ENCODE measurements at places on chromosomes 7 and 10.

DNA sequence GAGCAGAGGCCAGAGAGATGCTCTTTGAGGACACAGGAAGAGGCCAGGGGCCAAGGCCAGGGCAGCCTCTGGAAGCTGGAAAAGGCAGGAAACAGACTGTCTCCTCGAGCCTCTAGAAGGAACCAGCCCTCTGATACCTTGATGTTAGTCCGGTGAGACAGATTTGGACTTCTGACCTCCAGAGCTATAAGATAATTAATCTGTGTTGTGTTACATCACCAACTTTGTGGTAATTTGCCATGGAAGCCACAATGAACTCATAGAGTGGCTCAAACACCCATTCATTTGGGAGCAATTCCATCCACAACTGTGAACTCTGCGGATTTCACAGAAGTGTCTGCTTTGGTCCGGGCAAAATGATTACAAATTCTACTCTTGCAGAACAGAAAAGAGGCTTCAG is 48.7 kb downstream of the OAT start:
- DNase-seq: no peak

- no peak for DNase-seq
These were observed 58.5 kb downstream of the CADPS2 start for GRCh38 chr7:122827763-122828162.

DNA sequence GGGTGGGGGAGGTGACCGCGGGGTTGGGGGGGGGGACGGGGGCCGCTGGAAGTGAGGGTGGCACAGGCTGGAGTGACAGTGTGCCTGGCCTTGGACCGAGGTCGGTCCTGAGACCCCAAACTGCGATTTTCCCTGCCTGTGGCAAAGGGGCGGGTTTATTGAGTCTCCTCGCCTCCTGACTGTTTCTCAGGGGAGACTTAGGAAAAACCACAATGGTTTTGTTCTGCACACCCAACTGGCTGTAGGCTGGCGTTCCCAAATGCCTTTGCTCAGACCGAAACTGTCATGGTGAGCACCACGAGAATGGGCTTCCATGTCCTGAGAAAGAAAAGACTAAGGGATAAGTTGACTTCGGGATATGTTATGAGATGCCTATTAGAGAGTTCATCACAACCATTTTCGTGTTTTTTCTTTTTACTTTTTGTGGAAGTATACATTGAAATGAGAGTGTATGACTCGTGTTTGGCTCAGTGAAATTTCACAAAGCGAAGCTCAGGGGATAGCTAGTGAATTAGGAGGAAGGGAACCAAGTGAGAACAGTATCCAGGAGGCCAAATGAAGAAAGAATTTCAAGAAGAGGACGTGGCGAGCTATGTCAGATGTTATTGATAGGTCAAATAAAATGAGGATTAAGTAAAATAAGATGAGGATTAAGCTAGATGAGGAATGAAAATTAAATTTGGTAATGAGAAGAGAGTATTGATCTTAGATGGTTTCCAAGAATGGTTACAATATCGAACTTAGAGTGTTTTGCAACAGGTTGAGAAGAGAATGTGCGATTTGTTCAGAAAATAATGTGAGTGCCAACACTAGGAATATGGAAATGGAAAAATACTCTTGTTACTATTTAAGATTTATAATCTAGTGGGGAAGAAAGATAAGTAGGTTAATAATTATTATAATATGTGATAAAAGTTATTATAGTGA is 918 bp downstream of the NET1 start:
- DNase-seq: no peak

DNA sequence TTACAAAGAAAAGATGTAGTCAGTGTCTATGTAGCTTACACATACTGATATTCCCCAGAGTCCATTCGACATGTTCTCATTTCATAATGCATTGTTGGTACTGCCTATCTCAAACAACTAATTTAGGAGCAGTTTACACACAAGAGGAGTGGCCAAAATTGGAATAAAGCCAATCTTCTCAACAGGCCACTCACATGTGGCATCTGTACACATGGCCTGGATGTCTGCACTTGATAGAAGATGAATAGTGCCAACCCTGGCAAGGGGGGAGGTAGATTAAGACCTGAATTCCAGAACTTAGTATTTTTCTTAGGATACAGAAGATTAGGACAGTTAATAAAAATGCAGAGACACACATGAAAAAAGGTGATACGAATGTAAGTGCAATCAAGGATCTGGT is 125.3 kb upstream of the STARD3NL start:
- no peak for DNase-seq

GRCh38 chr7:69696054-69696591 is 97.8 kb downstream of the AUTS2 start:
- DNase-seq: no peak

- no peak for DNase-seq
These were observed 107.8 kb downstream of the CYP26A1 start for GRCh38 chr10:93181271-93182048.

DNA sequence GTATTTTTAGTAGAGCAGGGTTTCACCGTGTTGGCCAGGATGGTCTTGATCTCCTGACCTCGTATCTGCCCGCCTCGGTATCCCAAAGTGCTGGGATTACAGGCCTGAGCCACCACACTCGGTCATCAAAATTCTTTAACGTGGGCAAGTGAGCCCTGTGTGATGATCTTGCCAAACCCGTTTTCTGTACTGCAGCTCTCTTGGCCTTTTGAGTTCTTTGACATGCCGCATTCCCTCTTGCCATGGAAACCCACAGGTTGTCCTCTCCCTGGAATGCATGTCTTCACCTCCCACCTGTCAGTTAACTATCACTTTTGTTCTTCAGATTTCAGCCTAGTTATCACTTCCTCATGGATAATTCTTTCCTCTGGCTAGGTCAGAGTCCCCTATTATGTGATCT is 5.0 kb downstream of the NUP205 start:
- no peak for DNase-seq

- no peak for DNase-seq
These were observed 21.0 kb upstream of the FRAT2 start for GRCh38 chr10:97355571-97355975.

DNA sequence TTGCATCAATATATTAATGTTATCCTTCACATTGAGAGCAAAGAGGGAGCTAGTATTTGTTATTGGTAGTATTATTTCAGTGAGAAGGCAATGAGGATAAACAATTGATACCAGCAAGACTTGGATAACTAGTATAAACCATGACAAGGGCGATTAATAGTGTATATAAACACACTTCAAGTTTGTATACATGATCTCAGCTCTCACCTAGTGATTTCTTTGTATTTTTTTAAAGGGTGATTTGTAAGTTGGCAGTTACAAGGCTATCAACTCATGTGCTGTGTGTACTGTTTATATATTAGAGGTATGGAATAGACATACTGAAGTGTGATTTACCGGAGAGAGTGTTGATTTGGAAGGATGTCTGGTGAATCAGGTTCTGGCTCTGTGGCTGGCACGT is 88.0 kb downstream of the SNX10 start:
- no peak for DNase-seq

DNA sequence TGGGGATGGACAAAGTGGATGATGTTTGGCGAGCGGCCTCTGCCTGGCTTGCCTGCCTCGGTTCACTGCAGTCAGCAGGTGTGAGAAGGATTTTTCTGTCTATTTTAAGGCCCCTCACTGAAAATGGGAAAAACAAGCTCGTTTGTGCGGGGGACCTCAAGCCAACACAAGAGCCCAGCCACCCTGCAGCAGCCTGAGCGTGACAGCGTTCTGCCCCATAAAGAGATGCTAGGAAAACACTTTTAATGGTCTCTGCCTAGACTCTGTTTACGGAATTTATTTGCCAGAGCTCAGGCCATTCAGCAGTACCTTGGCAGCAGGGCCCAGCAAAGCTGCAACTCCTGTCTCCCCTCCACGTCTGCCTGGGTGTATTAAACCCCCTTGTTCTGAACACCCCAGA is 131.7 kb downstream of the GRK5 start:
- no peak for DNase-seq

DNA sequence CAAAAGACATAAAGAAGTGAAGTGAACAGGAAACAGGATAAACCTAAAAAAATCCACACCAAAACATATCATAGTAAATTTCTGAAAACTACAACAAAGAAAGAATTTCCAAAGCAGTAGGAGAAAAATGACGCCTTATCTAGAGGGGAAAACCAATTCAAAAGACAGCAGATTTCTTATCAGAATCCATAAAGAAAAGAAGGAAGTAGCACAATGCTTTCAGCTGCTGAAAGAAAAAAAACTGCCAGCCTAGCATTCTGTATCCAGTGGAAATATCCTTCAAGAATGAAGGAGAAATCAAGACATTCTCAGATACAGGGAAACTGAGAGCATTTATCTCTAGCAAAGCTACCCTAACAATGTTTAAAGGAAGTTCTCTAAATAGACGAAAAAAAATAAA is 37.8 kb downstream of the PDLIM1 start:
- no peak for DNase-seq

DNA sequence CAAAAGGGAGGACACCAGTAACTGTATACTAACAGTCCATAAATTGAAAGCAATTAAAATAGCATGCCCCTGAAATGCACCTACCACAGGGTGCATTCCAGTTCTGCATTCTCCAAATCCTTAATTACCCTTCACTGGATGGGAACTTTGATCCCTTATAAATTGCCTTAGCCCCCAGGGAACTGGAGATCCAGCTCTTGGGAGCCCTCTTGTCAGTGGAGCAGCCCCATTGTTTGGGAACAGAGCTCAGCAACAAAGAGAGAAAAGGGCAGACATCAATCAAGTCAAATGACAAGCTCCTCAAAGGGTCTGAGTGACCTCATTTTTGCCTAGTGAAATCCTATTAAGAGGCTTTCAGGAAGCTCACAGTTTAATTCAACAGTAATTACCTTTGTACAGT is 472.6 kb downstream of the XPNPEP1 start:
- DNase-seq: no peak

DNA sequence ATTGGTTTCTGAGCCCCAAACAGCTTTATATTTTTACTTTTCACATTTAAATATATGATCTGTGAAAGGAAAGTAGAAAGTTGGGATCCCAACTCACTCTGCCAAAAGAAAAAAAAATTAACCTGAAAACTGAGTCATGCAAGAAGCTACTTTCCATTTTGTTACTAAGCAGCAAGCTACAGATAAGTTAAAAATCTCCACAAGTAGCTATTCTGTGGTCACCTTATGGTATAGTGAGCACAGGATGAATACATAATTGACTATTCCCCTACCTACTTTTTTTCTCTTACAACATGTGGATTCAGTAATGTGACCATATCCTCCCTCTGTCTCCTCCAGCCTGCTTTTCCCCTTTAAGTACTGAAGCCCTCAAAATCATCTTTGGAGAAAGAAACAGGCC is 30.3 kb upstream of the CREB3L2 start:
- no peak for DNase-seq

DNA sequence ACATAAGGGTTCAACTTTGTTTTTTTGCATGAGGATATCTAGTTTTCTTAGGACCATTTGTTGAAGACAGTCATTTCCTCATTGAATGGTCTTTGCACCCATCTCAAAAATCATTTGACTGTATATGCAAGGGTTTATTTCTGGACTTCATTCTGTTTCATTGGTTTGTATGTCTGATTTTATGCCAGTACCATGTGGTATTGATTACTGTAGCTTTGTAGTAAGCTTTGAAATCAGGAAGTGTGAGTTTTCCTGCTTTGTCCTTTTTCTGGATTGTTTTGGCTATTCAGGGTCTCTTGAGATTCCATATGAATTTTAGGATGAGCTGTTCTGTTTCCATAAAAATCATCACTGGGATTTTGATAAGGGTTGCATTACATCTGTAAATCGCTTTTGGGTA is 63.9 kb downstream of the SND1 start:
- DNase-seq: no peak

GRCh38 chr7:42964849-42965805 is 33.0 kb downstream of the MRPL32 start:
- DNase-seq: no peak

DNA sequence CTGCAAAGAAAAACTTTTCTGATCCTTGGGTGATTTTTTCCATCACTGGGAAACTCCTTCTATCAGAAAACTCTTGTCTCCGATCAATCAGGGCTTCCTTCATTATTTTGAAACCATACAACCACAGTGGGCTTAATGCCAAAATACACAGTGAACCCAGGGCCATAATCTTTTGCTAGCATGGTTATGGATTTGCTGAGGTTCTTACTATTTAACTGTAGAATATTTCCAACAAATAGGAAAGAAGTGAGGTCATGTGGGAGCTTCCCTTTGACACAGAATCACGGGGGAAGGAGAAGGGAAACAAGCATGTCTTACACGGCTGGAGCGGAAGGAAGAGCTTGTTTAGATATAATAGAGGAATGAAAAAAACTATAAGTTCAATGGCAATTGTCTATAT is 1241.7 kb downstream of the REEP3 start:
- no peak for DNase-seq

- no peak for DNase-seq
These were observed 12.8 kb downstream of the KCTD7 start for GRCh38 chr7:66641526-66641871.

GRCh38 chr10:96462606-96463151 is 51.0 kb downstream of the TLL2 start:
- no peak for DNase-seq

- DNase-seq: no peak
These were observed 283.4 kb downstream of the CCDC3 start for GRCh38 chr10:12717981-12718707.

DNA sequence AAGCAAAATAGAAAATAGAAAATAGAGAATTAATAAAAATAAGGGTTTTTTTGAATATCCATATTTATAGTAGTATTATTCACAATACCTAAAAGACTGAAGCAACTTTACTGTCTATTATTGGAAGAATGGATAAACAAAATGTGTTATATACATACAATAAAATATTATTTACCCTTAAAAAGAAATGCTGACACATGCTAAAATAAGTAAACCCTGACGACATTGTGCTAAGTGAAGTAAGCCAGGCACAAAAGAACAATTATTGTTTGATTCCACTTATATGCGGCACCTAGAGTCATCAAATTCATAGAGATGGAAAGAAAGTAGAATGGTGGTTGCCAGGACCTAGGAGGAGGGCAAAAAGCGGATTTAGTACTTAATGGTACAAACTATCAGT is 39.0 kb downstream of the LRRC17 start:
- no peak for DNase-seq

GRCh38 chr7:47236480-47237129 is 345.3 kb downstream of the TNS3 start:
- DNase-seq: no peak

- DNase-seq: no peak
These were observed 60.8 kb upstream of the EBF3 start for GRCh38 chr10:130024779-130025325.

GRCh38 chr10:120597902-120598301 is 140.9 kb downstream of the PLPP4 start:
- DNase-seq: no peak

Measured in central memory CD8-positive, alpha-beta T cell (primary cell).